ENCODE measurements at places on chromosomes 13 and 19.

GRCh38 chr19:6540918-6541689 is 10.3 kb downstream of the TNFSF9 start:
- no peak for DNase-seq

DNA sequence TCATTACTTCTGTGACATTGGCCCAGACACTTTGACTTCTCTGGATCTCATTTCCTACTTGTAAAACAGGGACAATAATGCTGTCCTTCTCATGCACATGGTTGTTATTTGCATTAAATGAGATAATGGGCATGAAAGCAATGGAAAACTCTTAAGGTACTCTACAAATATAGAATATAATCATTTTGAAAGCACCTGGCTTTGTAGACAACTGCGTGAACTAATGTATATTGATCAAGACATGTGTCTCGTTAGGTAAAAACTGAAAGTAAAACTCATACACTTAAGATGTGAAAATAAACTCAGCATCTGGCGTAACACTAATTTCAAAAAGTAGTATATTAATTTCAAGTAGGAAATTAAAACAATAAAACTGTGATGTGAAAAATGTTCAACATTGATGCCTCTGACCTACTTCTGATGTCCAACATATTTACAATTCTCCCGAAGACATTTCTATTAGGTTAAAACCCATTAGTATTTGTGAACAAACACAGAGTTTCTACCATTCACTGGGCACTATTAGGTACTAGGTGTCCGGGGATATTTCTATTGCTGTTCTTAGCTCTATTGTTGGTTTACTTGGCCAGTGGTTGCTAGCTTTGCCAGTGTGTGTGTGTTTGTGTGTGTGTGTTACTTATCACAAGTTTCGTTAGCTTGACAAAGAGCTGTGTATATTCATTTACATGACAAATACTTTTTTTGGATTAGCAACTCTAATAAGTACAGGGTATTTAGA is 220.5 kb downstream of the KCNRG start:
- DNase-seq: no peak

- DNase-seq: no peak
Observed at GRCh38 chr13:96238241-96238640, 148.3 kb downstream of the HS6ST3 start.

DNA sequence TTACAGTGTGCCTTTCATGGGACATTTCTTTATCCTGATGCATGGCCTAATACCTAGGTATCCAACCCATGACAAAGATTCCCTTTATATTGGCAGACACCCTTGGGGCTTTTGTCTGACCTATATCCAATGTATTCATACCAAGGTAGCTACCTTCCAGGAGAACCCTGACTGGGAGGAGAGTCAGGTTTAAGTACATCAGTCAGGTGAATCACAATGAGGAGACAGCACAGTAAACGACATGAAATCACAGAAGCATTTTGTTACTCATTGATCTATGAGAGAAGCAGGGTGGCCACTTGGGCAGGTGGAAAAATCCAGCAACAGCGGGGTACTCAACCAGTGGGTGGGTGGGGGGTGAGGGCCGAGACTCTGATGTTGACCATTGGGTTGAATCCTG is 527.4 kb upstream of the ATXN8OS start:
- no peak for DNase-seq

GRCh38 chr13:80716610-80717081 is 375.7 kb upstream of the SPRY2 start:
- DNase-seq: no peak

- peak; percentile 37 for DNase-seq
Observed at GRCh38 chr13:22262001-22262885, 591.4 kb downstream of the FGF9 start.

DNA sequence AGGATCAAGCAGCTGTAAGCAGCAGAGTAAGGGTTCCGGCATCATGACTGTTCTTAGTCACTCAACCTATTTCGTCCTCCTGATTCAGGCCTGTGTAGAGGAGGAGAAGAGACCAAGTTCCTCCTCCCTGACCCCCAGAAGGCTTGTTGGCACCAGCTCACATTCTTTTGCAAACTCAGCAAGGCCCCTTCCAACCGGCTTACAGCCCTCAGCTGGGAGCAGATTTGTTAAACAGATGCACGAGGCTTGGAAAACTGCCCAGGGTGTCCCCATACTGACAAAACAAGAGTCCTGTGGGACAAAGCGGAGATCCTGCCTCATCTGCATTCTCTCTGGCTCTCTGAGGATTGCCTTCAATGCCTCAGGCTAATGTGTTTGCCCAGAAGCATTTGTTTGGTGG is 113.2 kb upstream of the SOX21 start:
- peak; percentile 27 for DNase-seq

DNA sequence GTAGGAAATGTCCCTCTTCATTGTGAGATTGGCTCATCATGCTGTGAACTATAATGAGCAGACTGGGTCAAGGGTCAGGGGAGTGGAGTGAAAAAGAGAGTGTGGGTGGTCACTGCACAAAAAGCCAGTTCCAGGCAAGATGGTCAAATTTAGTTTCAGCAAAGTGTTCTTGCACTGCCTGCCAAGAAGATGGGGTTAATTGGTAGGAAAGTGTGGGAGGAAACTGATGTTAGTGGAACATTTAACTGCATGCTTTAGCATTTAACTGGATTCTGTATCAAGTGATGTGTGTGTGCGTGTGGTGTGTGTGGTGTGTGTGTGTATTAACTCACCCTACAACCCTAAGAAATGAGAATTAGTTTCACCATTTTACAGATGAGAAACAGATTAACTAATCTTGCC is 131.6 kb downstream of the COG6 start:
- no peak for DNase-seq

GRCh38 chr19:46954993-46955812 is 64.4 kb upstream of the NPAS1 start:
- no peak for DNase-seq

GRCh38 chr13:98343461-98343860 is 166.4 kb upstream of the RNF113B start:
- DNase-seq: no peak
